Activated CD4-positive, alpha-beta T cell treated with anti-CD3 and anti-CD28 coated beads, Interleukin-2, amount 50 U/mL, for 4 hours (primary cell): ENCODE measurements at places on chromosomes 16 and 17.

GRCh38 chr17:27489045-27489715 lies 32.9 kb downstream of the KSR1 start:
- no peak for DNase-seq

- DNase-seq: no peak
Measured at GRCh38 chr16:53356478-53357207, 77.6 kb upstream of the RBL2 start.

GRCh38 chr17:61410141-61411010 lies 10.7 kb downstream of the TBX2 start:
- DNase-seq: peak; percentile 68

GRCh38 chr17:39653662-39654331 lies 11.4 kb upstream of the TCAP start:
- DNase-seq: peak; percentile 78

DNA sequence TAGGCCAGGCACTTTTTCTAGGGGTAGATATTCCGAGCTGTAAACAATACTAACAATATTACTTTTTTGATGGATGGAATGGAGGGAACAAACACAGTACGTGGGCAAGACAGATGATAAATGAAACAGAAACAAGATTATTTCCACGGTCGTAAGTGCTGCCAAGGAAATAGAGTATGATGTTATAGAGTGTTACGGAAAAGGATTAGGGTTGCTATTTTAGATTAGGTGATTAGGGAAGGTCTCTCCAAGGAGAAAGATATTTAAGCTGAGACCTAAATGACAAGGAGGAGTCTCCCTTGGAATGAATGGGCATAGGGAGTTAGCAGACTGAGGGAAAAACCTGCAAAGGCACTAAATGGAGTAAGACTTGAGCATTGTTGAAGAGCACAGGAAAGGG lies 8.3 kb downstream of the ADPRM start:
- no peak for DNase-seq

DNA sequence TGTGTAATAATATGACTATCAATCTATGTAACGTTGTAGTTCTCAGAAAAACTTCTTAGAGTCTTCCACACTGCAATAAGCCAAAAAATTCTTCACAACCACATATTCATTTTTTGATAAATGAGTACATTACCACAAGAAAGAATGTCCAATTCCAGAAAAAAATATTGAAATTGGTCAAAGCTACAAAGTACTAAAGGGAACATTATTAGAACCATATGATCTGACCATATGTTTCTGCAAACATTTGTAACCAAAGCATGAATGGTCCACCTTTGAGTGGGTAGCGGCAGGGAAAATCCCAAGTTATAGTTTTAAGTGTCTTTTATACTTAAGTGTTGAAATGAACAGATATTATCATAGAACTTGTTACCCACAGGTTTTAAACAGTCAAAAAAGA lies 71.7 kb upstream of the NACA2 start:
- no peak for DNase-seq

- DNase-seq: no peak
Measured at GRCh38 chr17:57145347-57145746, 60.3 kb downstream of the AKAP1 start.

DNA sequence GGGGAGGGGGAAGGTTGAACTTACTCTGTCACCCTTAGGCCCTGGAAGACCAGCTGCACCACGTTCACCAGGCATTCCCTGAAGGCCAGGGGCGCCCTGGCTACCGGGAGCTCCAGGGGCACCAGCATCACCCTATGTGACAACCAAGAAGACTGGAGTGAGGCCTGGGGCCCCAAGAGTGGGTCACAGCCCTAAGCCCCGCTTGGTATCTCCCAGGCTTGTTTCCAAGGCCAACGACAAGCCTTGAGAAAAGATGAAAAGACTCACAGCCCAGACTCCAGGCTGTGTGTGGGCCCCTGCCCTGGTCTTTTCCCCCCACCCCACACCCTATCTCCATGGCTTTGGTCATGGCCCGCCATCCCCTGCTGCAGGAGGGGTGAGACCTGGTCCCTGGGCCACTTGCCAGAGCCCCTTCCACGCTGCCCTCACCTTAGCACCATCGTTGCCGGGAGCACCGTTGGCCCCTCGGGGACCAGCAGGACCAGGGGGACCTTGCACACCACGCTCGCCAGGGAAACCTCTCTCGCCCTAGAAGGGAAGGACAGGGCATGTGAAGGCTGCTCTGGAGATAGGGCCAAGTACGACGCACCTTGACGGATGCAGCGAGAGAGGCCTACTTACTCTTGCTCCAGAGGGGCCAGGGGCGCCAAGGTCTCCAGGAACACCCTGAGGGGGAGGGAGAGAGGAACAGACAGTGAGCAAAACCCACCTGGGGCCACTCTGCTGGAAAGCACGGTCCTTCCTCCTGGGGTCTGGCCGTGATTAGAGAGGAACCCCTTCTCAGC lies 9.9 kb downstream of the COL1A1 start:
- DNase-seq: no peak

DNA sequence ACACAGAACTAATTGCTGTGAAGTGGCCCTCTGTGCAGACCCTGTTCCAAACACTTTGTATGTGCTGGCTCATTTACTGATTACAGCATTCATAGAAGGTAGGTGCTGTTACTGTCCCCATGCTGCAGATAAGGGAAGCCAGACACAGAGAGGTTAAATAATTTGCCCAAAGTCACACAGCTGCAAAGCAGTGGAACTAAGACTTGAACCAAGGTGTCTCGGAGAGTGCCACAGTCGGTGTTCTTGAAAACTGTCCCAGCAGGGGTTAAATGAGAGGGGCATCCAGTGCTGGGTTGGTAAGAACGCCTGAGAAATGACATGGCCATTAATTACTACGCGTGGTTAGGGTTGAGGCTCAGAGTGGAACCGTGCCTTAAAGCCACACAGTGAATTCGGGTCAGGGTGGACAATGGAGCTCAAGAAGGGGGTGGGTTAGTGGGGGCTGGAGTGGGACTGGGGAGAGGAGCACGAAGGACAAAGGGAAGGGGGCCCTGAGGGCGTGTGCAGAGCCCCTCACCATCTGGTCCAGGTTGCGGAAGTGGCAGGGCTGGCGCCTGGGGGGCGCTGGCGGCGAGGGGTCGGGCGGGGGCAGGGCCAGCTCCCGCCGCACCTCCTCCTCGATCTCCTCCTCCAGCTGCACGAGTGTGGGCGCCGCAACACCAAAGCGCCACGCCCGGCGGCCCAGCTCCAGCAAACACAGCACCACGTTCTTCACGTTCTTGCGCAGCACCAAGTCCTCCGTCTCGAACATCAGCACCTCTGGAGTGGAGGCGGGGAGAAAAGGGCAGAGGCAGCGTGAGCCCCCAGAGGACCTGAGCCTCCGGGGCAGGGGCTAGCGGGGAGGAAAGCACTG lies 3.3 kb downstream of the GAS2L2 start:
- no peak for DNase-seq
